ENCODE measurements at places on chromosomes 1 and 21.
A peak's percentile ranks its signal among the peaks of the same experiment; 100 is the strongest.

DNA sequence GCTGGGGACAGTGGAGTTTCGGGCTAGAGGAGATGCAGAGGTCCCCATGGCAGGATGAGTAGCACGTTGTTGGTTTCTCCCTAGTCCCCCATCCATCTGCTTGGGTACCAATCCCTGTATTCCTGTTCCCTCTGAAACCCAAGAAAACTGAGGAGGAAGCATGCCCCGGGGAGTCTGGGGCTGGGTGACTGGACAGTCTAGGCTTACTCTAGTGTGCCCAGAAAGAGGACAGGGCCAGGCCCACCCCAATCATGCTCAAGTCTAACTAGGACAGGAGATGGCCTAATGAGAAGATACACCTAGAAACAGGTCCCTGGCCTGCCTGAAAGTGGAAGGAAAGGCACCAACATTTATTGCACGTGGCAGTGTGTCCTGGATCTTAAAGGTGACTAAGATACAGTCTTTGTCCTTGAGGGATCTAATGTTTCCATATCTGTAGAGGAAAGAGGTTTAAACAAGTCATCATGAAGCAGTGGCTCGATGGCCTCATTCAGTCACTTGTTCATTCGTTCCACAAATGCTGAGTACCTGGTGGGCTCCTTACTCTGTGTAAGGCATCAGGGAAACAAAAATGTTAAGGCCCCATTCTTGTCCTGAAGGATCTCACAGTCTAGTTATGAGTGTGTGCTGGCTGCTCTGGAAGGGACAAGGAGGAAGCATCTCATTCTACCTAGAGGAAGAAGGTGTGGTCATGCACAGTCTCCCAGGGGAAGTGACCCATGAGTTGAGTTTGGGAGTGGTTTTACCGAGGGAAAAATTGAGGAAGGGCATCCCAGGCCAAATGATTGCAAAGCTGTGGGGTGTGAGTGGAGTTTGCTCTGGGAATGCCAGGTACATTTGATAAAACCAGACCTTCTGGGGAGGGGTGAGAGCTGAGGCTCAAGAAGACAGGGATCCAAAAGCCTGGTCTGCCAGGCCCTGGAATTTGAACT is 10.0 kb downstream of the CDK18 start:
- no peak for DNase-seq

DNA sequence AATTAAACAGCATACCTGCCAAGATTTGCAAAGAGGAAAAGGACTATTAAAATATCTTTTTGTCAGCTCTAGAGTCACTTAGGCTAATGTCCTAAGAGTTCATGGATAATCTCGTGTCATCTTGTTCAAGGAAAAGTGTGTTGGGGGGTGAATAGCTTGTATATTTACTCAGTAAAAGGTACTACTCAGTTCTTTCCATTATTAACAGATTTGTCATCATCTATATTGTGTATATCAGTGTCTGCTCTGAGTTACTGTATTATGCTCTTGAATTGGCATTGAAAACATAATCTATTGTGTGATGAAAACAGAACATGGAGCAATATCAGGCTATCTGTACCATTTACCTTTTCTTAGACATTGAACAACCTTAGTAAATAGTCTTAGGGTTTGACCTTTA is 41.9 kb downstream of the SMG7 start:
- no peak for DNase-seq

DNA sequence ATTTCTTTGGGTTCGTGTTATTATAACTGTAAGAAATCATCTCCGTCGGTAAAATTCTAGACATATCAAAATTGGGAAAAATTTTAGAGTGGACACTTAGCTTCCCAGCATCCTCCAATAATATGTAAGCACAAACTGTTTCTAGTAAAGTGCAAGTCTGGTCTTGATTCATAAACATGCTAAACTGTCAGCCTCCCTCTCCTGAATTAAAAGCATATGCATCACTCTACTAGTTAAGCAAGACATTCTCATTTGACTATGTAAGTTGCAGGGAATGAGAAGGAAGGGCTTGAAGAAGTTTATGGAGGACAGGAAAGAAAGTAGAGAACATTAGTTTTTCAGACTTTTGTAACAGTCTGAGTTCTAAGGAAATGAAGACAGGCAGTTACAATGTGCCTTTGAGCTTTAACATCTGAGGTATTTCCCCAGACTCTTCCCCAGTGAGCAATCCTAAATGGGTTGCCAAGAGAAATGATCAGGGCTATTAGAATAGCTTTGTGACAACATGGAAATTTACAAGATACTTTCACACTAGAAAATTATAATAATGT is 90.0 kb downstream of the TYW3 start:
- no peak for DNase-seq

DNA sequence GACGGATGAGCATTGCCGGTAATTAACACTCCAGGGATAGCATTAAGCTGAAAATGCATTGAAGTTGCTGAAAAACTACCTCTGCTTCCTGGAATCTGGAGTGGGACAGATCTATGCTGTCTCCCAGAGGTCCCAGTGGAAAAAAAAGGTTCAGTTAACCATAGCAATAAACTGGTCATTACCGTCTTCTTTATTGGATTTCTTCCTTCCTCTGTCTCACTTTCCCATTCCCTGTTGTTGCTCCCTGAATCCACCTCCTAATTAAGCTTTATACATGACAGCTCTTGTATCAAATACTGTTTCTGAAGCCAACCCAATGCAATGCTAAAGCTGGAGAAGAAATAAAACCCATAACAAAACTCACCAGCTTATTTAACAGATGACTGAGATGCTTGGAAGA is 1805.9 kb downstream of the NCAM2 start:
- no peak for DNase-seq

DNA sequence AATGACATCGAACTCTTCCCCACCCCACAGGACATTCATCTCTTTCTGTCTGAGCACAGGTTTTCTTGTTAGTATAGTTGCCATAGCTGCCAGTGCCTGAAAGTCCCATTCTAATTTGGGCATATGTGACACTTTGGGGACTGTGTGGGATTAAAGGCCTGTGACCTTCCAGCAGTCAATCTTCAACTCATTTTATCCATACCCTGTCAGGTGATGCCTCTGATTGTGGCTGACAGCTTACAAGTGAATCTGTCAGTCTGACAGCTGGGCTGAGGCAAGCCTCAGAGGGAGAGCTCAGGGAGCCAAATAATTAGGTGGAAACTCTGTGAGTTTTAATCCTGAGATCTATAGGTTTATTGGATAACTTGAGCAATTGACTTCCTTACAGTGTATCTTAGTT is 29.6 kb downstream of the ZCCHC17 start:
- no peak for DNase-seq

- DNase-seq = peak; percentile 71
Measured at GRCh38 chr1:206686478-206687249, 2.0 kb downstream of the MAPKAPK2 start.

All from GM12865 (cell line).